A172 (cell line): ENCODE measurements at places on chromosomes 6 and 20.

- DNase-seq: peak; percentile 20
These were observed 56.7 kb downstream of the APCDD1L start for GRCh38 chr20:58458342-58459057.

DNA sequence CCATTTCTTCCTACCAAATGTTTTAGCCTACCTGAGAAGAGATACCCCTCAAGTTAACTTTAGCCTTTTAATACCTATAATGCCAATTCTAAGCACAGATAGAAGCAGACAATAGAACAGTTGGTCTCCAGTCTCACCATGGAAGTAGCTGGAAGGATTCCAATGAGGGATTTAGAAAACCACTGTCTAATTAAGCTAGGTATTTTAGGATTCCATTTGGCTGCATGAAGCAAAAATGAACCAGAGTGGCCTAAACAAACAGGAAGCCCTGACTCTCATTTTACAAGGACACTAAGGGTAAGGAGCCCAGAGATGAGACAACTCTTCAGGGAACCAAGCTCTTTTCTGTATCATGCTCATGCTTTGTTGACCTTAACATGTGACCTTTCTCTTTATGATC, 199.2 kb downstream of the ALDH8A1 start:
- peak; percentile 50 for DNase-seq

GRCh38 chr6:18663011-18663410, 275.9 kb downstream of the RNF144B start:
- DNase-seq: no peak

- DNase-seq: no peak
These were observed 207.6 kb upstream of the MYLIP start for GRCh38 chr6:15921243-15921642.

- DNase-seq: peak; percentile 34
These were observed 28.9 kb downstream of the KIAA1755 start for GRCh38 chr20:38231531-38232121.

DNA sequence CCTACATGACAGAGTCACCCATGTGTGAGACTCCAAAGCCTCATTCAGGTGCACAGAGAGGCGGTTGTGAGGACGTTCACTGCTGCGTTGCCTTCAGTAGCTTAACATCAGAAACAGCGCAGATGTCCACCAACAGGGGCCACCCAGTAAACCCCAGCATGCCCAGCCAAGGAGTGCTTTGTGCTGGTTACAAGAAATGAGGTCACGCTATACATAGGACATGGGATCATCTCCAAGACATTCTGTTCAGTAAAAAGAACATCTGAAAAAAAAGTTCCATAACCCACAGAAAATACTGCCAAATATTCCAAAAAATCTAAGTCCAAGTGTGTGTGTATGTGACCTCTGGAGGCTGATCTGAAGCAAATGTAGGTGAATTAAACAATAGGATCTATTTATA, 16.0 kb downstream of the SLC52A3 start:
- no peak for DNase-seq

GRCh38 chr20:62150310-62150575, 6.7 kb downstream of the SS18L1 start:
- DNase-seq: no peak

DNA sequence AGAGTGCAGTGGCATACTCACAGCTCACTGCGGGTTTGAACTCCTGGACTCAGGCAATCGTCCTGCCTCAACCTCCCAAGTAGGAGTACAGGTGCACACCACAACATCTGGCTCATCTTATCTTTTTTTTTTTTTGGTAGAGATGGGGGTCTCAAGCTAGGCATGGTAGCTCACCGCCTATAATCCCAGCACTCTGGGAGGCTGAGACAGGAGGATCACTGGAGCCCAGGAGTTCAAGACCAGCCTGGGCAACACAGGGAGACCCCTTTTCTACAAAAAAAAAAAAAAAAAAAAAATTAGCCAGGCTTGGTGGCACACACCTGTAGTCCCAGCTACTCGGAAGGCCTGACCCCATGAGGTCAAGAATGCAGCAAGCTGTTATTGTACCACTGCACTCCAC, 31.5 kb downstream of the ILRUN start:
- no peak for DNase-seq

- no peak for DNase-seq
These were observed 147.9 kb downstream of the RNGTT start for GRCh38 chr6:88815491-88815890.

DNA sequence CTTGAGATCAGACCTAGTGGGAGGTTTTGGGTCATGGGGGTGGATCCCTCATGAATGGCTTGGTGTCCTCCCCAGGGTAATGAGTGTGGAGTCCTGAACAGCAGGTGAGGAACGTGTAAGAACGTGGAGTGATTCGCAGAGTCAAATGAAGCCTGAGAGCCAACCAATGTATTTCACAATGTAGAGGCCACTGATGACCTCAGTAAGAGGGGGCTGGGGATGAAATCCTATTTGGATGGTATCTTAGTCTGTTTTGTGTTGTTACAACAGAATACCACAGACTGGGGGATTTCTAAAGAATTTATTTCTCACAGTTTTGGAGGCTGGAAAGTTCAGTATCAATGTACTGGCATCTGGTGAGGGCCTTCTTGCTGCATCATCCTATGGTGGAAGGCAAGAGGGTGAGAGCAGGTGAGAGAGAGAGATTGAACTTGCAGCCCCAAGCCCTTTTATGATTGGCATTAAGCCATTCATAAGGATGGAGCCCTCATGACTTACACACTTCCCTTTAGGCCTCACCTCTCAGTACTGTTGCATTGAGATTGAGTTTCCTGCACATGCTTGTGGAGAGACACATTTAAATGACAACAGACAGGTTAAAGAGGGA, 47.3 kb upstream of the HIVEP1 start:
- DNase-seq: no peak

DNA sequence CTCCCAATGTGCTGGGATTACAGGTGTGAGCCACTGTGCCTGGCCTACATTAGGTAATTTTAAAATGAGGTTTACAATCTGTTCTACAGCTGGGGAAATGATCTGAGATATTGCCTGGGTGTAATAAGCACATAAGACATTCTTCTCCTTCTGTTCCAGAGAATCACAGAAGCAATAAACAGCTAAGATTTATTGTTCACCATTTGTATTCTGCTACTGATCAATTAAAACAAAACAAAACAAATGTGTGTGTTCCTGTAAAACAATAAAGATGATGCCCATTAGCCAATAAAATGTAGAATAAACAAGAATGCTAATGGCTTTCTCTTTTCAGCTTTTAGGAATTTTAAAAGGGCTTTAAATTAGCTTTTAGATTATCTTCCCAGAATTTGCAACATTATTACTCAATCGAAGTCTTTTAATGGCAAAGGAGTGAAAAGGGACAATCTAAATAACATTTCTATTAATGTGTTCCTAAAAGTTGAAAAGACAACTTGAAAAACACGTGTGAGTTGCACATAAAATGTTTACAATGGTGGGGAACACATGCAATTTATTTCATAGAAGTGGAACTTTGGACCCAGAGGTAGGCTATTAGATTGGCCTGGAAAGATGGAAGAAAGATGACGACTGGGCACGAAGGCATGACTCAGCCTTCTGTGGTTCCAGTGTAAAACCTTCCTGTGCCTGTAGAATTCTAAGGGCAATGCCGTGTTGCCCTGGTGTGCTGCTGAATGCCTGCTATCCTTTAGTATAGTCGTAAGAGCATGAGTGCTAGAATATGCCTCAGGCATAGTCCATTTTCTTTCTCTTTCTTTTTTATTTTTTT, 29.0 kb upstream of the DEK start:
- peak; percentile 61 for DNase-seq

GRCh38 chr6:35152067-35152707, 11.0 kb upstream of the TCP11 start:
- peak; percentile 40 for DNase-seq

- DNase-seq: no peak
These were observed 13.6 kb upstream of the SH3BGRL2 start for GRCh38 chr6:79617518-79617941.

- DNase-seq: no peak
These were observed 192.8 kb downstream of the COL19A1 start for GRCh38 chr6:70059039-70059719.

GRCh38 chr6:164133095-164133494, 718.6 kb downstream of the QKI start:
- DNase-seq: peak; percentile 24

DNA sequence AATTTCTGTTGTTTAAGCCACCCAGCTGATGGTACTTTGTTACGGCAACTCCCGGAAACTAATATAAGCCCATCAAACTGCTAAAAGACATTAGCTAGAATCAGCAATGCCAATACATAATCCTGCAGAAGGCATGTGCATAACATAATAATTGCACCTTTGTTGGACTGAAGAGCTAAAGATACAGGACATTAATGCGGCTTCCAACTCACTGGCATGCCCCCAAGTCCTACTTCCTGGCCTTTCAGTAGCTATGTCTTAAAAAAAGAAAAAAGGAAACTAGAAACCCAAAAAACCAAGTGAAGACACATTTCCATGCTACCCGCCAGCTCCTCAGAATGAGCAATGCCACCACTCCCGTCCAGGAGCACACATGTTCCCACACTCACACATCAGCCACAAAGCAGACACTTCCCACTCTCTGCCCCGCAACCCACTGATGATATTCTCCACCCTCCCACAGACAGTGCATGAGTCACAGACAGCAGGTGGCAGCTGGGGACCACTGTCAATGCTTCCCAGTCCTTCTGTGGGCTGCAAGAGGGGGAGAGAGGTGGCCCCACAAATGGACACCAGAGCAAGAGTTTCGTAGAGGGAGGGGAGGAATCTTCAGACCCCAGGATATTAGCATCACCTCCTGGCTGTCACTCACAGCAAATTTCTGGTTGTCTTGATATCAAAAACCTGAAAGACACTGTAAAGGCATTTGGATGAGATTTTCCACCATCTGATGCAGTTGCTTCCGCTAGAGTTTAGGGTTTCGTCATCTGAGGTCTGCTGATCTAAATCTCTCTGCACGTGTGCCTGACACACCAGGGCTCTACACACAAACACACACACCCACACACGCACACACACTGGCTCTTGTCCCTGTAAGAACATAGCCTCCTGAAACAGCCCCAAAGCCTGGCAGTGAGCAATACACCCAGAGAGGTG, 32.8 kb downstream of the GFOD1 start:
- DNase-seq: peak; percentile 48

GRCh38 chr6:1581120-1581991, 28.4 kb upstream of the FOXC1 start:
- DNase-seq: no peak

GRCh38 chr20:37741570-37741969, 47.7 kb downstream of the CTNNBL1 start:
- DNase-seq: no peak

DNA sequence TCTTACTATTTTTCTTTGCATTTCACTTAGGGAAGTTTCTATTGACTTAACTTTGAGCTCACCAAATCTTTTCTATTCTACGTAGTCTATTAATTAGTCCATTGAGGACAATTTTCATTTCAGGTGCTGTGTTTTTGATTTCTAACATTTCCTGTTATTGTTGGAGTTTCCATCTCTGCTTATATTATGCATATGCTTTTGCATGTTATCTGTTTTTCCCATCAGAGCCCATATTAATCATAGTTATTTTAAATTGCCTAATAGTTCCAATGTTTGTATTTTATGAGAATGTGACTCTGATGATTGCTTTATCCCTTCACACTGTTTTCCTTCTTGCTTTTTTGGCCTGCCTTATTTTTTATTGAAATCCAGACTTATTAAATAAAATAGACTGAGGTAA, 414.5 kb upstream of the OPRM1 start:
- no peak for DNase-seq

GRCh38 chr6:137371634-137372016, 122.6 kb downstream of the OLIG3 start:
- DNase-seq: no peak

- DNase-seq: no peak
These were observed 618.6 kb upstream of the FLRT3 start for GRCh38 chr20:14956026-14956425.

- peak; percentile 11 for DNase-seq
These were observed 45.3 kb downstream of the NINL start for GRCh38 chr20:25539742-25540672.

GRCh38 chr6:35687658-35688604, 784 bp downstream of the FKBP5 start:
- no peak for DNase-seq

- DNase-seq: no peak
These were observed 199.8 kb downstream of the SMOC2 start for GRCh38 chr6:168640768-168641167.

GRCh38 chr6:66103954-66104353, 396.9 kb upstream of the EYS start:
- peak; percentile 19 for DNase-seq

- DNase-seq: peak; percentile 48
These were observed 12.5 kb upstream of the R3HDML start for GRCh38 chr20:44324343-44324742.

DNA sequence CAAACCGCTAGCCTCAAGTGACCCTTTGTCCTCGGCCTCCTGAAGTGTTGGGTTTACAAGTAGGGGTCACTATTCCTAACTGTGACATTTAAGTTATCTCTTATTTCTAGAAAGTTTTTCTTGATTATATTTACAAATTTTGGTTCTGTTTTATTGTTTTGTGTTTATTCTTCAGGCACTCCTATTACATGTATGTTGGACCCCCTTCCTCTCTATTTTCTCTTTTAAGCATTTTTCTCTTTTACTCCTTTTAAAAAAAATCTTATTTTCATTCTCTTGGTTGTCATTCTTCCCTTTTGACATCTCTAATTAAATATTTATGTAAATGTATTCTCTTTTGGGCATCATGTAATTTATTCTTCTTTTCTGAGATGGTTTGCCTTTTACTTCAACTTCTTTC, 50.4 kb upstream of the MAP3K7 start:
- DNase-seq: no peak

DNA sequence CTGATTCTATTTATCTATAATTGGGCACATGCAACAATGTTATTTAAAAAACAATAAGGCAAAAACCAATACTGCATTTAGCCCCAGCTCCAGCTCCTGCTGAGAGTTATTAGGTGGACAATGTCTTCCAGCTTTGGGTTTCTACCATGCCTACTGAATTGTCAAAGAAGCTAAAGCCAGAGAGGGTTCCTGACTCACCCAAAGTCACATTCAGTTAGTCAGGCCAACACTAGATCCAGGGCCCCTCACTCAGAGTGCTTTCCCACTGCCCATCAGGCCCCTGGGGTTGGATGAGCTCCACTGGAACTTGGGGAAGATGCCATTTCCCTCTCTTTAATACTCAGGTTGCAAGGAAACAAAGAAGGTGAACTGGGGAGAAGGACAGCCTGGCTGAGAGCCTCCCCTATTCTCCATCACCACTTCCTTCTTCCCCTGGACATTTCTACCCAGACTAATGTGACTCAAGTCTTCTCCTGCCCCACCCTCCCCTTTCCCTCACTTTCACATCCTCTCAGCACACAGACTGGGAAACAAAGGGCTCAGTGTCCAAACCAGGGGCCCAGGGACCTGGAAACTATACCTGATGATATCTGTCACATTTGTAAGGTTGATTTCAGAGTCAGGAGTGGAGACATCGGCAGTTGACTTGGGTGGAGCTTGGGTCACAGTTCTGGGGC, 6.0 kb downstream of the TREM1 start:
- DNase-seq: no peak

- peak; percentile 39 for DNase-seq
These were observed 90.6 kb downstream of the C6orf118 start for GRCh38 chr6:165218829-165219228.

GRCh38 chr6:2204272-2204671, 41.1 kb downstream of the GMDS start:
- DNase-seq: no peak
